ENCODE measurements at places on chromosomes 13 and 19. TPM values are rescaled to one million over a fixed set of nuclear protein-coding genes. Genes with fewer than 3 reads are reported as not detected.

TUBB4A gene
- total RNA-seq, result 0.59 TPM

TPTE2 gene
- total RNA-seq, result not detected

BCL2L12 gene
- total RNA-seq, result 4.7 TPM

FGF22 gene
- total RNA-seq, result not detected

NTF4 gene
- not detected for total RNA-seq

ZNF536 gene
- 10.8 TPM for total RNA-seq

VAV1 gene
- 3.0 TPM for total RNA-seq

SPATA13 gene
- 95.4 TPM for total RNA-seq

ZNF578 gene
- 6.9 TPM for total RNA-seq

NKPD1 gene
- total RNA-seq, result 0.56 TPM

BAX gene
- 42.1 TPM for total RNA-seq

FLT3LG gene
- 6.1 TPM for total RNA-seq

SHC2 gene
- 72.8 TPM for total RNA-seq

DNA sequence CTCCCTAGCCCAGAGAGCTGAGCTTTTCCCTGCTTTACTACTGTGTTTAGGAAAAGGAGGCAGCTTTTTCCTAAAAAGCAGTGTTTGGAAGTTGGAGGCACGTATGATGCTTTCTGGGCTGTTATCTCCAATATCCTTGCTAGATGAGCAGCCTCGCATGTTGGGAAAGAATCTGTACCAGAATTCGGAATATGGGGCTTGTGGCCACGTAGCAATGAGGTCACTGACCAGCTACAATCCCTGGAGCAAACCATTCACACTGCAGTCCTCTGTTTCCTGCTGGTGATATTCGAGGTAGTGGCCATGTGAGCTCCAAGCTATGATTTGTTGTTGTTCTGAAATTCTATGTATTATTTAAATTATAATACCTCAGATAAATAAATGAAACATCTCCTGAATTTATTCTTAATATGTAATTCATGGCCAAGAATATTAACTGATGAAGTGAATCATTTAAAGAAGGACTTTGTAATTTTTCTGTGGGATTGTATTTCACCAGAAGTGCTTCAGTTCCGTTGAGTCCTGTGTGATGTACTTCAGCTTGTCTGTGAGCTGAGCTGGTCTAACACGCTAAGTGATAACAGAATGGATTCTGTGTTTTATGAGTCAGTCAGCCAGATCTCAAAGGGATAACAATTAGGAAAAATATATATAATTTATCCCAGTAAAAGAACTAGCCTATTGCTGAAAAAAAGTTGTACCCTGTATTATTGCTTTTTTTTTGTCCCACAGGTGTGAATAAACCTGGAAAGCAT lies 319.5 kb downstream of the SHISA2 start:
- no peaks in the 10 kb centered on the region for H3K4me1 ChIP-seq
- no peak for DNase-seq
- H3K4me3 ChIP-seq, result no peak overlapping the region
- H3K27me3 ChIP-seq, result no peaks in the 10 kb centered on the region
- no peak overlapping the region for H3K27ac ChIP-seq

DNA sequence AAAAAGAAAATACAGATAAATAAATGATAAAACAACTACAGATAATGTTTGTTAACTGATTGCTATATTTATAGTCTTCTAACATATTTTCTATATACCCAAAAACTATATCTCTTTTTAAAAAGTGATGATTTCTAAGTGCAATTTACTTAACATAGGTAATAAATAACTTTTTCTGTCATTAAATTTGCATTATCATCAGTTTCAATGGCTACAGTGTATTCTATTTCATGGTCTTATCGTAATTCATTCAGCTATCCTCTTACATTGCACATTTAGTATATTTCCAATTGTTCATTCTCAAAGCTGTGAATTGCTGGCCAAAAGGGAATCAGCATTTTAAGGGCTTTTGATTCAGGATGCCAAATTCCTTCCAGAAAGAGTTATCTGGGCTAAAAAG lies 3.6 kb downstream of the ZNF180 start:
- no peak for DNase-seq
- no peak overlapping the region for H3K4me3 ChIP-seq
- no peaks in the 10 kb centered on the region for H3K27me3 ChIP-seq
- no peak overlapping the region for H3K27ac ChIP-seq

DNA sequence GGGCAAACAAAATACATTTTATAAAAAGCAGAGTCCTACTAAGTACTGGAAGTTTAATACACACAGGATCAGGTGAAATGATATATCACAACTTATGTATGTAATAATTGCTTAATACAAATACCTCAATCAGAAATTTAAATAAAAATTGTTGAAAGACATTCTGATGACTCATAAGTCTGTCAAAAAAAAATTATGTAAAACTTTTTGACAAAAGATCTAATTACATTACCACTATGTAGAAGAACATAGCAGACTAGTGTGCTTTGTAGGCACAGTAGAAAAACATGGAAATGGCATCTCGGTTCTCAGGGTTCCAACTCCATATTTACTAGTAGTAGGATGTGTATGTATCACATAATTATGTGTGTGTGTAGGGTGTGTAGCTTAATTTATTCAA lies 156.2 kb downstream of the DNAJC3 start:
- no peaks in the 10 kb centered on the region for H3K36me3 ChIP-seq
- H3K27me3 ChIP-seq, result no peaks in the 10 kb centered on the region
- H3K27ac ChIP-seq, result no peak overlapping the region
- no peaks in the 10 kb centered on the region for H3K4me1 ChIP-seq
- no peak for DNase-seq

- no peaks in the 10 kb centered on the region for H3K27me3 ChIP-seq
- H3K4me1 ChIP-seq, result peaks cover 22% of the 10 kb centered on the region
- peak; percentile 93 for DNase-seq
- H3K4me3 ChIP-seq, result peak within 1 kb of the TSS; percentile 4
- peak within 1 kb of the TSS; percentile 56 for H3K27ac ChIP-seq
- H3K36me3 ChIP-seq, result no peaks in the 10 kb centered on the region
These were observed at the start of gene FUT1 for GRCh38 chr19:48752496-48753365. Gene FUT1, minus strand, starts transcription at chr19:48752641. Its CDS starts 1,360 bp downstream, at chr19:48751281.

DNA sequence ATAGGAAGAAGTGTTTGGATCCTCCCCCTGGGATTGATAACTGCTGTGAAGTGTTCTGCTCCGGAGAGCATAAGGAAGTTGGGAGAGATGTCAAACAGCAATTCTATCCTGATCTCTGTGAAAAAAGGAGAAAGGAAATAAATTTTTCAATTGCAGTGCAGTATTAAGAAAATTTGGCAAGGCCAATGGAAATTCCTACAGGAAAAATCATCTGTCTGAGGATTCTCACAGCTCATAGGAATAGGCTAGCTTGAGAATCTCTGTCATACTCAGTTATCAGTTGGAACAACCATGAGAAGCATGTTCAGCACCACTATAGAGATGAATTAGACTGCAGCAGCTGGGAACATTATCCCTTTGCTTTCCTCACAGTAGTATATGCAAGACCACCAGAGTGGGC lies 1238.9 kb upstream of the MIR17HG start:
- no peak for DNase-seq
- H3K36me3 ChIP-seq, result no peaks in the 10 kb centered on the region
- no peak overlapping the region for H3K27ac ChIP-seq
- no peaks in the 10 kb centered on the region for H3K27me3 ChIP-seq
- H3K4me3 ChIP-seq, result no peak overlapping the region

- H3K4me3 ChIP-seq, result no peak overlapping the region
- H3K27ac ChIP-seq, result peak overlapping the region; percentile 61
- H3K36me3 ChIP-seq, result no peaks in the 10 kb centered on the region
- peaks cover 5% of the 10 kb centered on the region for H3K4me1 ChIP-seq
- peak; percentile 37 for DNase-seq
These were observed 255.1 kb downstream of the TBC1D4 start for GRCh38 chr13:75226733-75227435.

GRCh38 chr13:35990196-35990595 lies 141.0 kb downstream of the DCLK1 start:
- no peaks in the 10 kb centered on the region for H3K27me3 ChIP-seq
- no peak for DNase-seq
- H3K4me1 ChIP-seq, result no peaks in the 10 kb centered on the region
- no peak overlapping the region for H3K4me3 ChIP-seq
- no peaks in the 10 kb centered on the region for H3K36me3 ChIP-seq

- H3K4me3 ChIP-seq, result no peak overlapping the region
- H3K27me3 ChIP-seq, result no peaks in the 10 kb centered on the region
- H3K36me3 ChIP-seq, result no peaks in the 10 kb centered on the region
- DNase-seq, result no peak
- H3K4me1 ChIP-seq, result peaks cover 4% of the 10 kb centered on the region
These were observed 67.7 kb upstream of the RAP2A start for GRCh38 chr13:97366172-97366688.

- no peak overlapping the region for H3K27ac ChIP-seq
- no peak overlapping the region for H3K4me3 ChIP-seq
- no peaks in the 10 kb centered on the region for H3K4me1 ChIP-seq
- H3K36me3 ChIP-seq, result no peaks in the 10 kb centered on the region
- no peak for DNase-seq
These were observed 18.1 kb downstream of the NALCN start for GRCh38 chr13:101398191-101398590.

GRCh38 chr13:97905517-97905916 lies 48.0 kb upstream of the IPO5 start:
- H3K36me3 ChIP-seq, result no peaks in the 10 kb centered on the region
- no peaks in the 10 kb centered on the region for H3K27me3 ChIP-seq
- DNase-seq, result no peak
- H3K4me3 ChIP-seq, result no peak overlapping the region

DNA sequence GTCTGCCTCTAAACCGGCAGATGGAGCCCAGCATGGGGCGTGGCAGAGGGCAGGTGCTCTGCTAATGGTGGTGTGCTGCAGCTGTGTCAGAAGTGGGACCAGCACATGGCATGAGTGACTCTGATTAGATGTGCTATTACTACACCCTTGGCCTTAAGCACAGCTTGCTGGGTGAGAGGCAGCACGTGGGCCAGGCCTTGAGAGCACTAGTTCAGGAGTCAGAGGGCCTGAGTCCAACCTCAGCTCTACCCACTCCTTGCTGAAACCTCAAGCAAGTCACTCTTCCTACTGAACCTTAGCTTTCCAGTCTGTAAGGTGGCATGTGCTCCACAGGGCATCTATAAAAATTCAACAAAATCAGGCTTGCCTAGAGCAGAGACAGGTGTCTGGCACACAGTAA lies 22.7 kb downstream of the AKT2 start:
- H3K4me3 ChIP-seq, result no peak overlapping the region
- H3K27ac ChIP-seq, result peak overlapping the region; percentile 97
- H3K4me1 ChIP-seq, result peaks cover 60% of the 10 kb centered on the region
- no peaks in the 10 kb centered on the region for H3K27me3 ChIP-seq
- DNase-seq, result no peak

GRCh38 chr19:35307931-35308330 lies 16.0 kb downstream of the MAG start:
- no peak overlapping the region for H3K4me3 ChIP-seq
- H3K4me1 ChIP-seq, result peaks cover 39% of the 10 kb centered on the region
- DNase-seq, result no peak
- H3K27me3 ChIP-seq, result no peaks in the 10 kb centered on the region

GRCh38 chr13:43374621-43375020 lies 351.2 kb downstream of the DNAJC15 start:
- no peak overlapping the region for H3K27ac ChIP-seq
- no peaks in the 10 kb centered on the region for H3K4me1 ChIP-seq
- no peak for DNase-seq
- H3K27me3 ChIP-seq, result no peaks in the 10 kb centered on the region
- H3K36me3 ChIP-seq, result no peaks in the 10 kb centered on the region

DNA sequence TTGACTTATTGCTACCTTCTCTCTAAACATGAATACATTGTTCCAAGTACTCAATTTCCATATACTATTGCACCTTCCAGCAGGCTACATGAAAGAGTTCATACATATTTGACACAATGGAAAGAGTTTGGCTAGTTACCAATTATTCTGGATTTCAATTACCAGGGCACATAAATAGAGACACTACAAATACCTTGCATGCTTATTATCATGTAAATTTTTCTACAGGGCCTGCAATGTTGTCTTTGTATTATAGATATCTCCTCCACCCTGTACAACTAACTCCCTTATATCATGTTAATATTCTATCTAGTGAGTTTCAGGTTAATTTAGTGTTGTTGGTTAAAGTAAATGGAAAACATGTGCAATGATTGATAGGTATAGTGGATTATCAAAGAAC lies 540.7 kb upstream of the SLITRK5 start:
- H3K36me3 ChIP-seq, result no peaks in the 10 kb centered on the region
- no peaks in the 10 kb centered on the region for H3K4me1 ChIP-seq
- H3K27ac ChIP-seq, result no peak overlapping the region
- DNase-seq, result no peak

DNA sequence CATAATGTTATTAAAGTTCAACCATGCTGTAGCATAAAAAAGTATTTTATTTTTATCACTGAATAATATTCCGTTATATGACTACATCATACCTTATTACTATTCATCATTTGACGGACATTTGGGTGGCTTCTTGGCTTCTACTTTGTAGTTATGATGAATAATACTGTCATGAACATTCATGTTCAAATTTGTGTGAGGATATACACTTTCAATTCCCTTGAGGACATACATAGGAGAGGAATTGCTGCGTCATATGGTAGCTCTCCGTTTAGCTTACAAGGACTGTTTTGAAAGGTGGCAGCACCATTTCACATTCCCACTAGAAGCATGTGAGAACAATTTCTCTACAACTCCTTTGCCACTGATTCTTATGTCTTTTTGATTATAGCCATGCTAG lies 910.8 kb upstream of the MIR17HG start:
- H3K27me3 ChIP-seq, result no peaks in the 10 kb centered on the region
- DNase-seq, result no peak
- no peak overlapping the region for H3K4me3 ChIP-seq
- H3K4me1 ChIP-seq, result no peaks in the 10 kb centered on the region
- no peak overlapping the region for H3K27ac ChIP-seq

DNA sequence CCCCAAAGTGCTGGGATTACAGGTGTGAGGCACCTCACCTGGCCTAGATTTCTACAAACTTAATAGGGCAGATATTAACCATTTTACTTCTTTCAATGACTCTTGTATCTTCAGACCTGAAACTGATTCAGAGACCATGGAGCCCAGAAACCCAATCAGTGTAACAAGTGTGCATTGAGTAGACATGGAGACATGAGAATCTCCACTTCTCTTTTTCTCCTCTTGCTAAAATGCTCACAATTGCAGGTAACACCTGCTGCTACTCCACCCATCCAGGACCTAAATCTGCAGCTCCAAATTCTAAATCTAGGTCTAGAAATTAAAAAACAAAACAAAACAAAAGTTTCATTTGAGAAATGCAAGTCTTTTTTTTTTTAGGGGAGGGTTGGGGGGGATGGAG lies 42.2 kb upstream of the ZNF681 start:
- DNase-seq, result no peak
- H3K4me1 ChIP-seq, result no peaks in the 10 kb centered on the region
- H3K36me3 ChIP-seq, result no peaks in the 10 kb centered on the region
- H3K27ac ChIP-seq, result no peak overlapping the region

GRCh38 chr13:100129605-100130004 lies 40.7 kb downstream of the PCCA start:
- DNase-seq, result no peak
- no peak overlapping the region for H3K4me3 ChIP-seq
- no peaks in the 10 kb centered on the region for H3K4me1 ChIP-seq
- no peaks in the 10 kb centered on the region for H3K27me3 ChIP-seq

DNA sequence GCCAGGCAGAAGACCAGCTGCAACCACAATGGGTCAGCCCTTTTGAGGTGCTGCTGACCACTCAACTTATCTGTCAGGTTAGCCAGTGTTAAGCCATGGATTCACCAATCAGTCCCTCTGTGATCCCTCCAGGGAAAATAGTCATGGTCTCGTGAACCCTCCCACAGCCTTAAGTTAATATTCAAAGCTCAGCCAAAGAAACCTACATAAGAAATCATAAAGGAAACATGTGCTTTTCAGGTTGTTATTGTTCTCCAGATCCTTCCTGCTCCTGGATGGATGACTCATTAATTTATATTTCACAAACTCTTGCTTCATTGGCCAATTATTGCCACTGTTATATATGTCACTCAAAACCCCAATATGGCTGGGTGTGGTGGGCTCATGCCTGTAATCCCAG lies 161.9 kb downstream of the B3GLCT start:
- no peaks in the 10 kb centered on the region for H3K27me3 ChIP-seq
- H3K4me3 ChIP-seq, result no peak overlapping the region
- H3K27ac ChIP-seq, result no peak overlapping the region

All from thyroid gland (tissue), 4 donors.